ENCODE measurements at places on chromosomes 4 and X. TPM values are rescaled to one million over a fixed set of nuclear protein-coding genes. Genes with fewer than 3 reads are reported as not detected.

DGKQ gene
- total RNA-seq: 4.6 TPM

MAGEC3 gene
- not detected for total RNA-seq

FHIP1A gene
- total RNA-seq: 1.2 TPM

FGFBP1 gene
- total RNA-seq: not detected

TCP11X2 gene
- not detected for total RNA-seq

LUZP4 gene
- not detected for total RNA-seq

CSAG2 gene
- total RNA-seq: not detected

TLR10 gene
- not detected for total RNA-seq

STK32B gene
- total RNA-seq: not detected

HTR2C gene
- total RNA-seq: not detected

ETNPPL gene
- total RNA-seq: 125 TPM

AMOT gene
- total RNA-seq: 6.9 TPM

CSTF2 gene
- 5.4 TPM for total RNA-seq

RAB33A gene
- 0.27 TPM for total RNA-seq

CFI gene
- 316 TPM for total RNA-seq

SPANXA2 gene
- total RNA-seq: not detected

BLOC1S4 gene
- 3.0 TPM for total RNA-seq

AIFM1 gene
- 80.0 TPM for total RNA-seq

CCSER1 gene
- 0.74 TPM for total RNA-seq

SSX2 gene
- not detected for total RNA-seq

BBS7 gene
- 1.8 TPM for total RNA-seq

CT47B1 gene
- not detected for total RNA-seq

FAM133A gene
- total RNA-seq: not detected

CLDN34 gene
- not detected for total RNA-seq

NEUROG2 gene
- total RNA-seq: not detected

TENM3 gene
- total RNA-seq: 1.4 TPM

CHST7 gene
- total RNA-seq: 5.2 TPM

TRPC5OS gene
- total RNA-seq: not detected

PITX2 gene
- not detected for total RNA-seq

MMRN1 gene
- total RNA-seq: 6.9 TPM

COPS4 gene
- 18.7 TPM for total RNA-seq
